Stimulated activated CD4-positive, alpha-beta T cell treated with anti-CD3 and anti-CD28 coated beads, Interleukin-1b, Interleukin-23, amount 100 ng/mL, for 48 hours (primary cell): ENCODE measurements at places on chromosomes 7 and 10.

DNA sequence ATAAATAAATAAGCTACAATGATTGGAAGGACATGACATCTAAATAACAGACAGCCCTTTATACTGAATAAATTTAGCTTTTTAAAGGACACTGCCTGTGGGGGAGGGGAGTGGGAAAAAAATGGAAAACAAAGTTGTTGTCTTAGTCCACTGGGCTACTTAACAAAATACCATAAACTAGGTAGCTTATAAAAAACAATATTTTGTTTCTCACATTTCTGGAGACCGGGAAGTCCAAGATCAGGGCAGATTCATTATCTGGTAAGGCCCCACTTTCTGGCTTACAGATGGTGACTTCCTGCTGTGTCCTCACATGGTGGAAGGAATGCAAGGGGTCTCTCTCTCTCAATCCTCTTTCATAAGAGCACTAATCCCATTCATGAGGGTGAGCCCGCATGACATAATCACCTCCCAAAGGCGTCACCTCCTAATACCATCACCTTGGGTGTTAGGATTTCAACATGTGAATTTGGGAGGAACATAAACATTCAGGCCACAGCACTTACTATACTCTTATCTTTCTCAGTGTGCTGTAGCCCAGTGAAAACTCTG, 43.0 kb downstream of the DNAJC12 start:
- no peak for DNase-seq

DNA sequence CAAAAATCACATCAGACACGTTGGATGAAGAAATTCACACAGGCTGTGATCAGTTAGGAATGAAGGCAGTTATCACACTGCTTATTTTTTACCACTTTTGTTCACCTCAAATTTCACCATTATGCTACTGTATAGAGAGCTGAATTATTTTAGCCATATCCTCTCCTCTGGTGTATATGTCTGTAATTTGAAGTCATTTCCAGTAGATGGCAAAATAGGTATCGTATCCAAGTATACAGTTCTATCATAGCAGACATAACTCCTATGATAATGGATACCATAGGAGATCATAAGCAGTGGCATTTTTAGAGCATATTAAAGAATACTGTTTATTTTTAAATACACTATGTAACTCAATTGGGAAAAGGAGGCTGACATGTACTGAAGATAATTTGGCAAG, 909.7 kb downstream of the DNAJB9 start:
- DNase-seq = no peak

DNA sequence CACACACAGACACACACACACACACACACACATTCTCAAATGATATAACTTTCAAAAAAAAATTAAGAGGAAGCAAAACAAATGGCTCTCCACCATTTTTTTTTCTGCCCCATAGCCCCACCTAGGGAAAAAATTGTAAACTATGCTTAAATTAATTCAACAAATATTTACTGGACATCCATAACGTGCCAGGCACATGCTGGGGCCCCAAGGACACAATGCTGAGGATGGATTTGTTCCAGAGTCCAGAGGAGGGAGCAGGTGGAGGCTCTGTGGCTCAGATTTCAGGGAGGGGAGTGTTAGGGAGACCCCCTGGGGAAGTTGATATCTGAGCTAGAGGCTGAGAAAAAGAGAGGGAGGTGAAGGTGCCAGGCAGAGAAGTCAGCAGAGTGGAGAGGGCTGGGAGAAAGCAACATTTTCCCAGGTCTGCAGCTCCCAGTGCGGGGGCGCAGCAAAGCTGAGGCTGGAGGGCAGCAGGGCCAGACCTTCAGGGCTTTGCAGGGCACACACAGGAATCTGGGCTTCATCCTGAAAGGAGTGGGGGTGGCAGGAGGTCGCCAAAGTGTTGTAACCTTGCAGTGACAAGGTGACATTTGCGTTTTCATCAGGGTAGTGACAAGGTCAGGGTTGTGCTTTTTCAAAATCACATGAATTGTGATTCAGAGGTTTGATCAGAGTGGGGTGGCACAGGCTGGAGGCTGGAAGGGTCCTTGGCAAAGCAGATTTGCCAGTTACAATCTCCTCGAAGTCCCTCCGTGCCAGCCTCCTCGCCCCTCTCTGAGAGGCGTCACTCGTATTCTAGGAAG, 261.6 kb downstream of the WDR11 start:
- DNase-seq = no peak

DNA sequence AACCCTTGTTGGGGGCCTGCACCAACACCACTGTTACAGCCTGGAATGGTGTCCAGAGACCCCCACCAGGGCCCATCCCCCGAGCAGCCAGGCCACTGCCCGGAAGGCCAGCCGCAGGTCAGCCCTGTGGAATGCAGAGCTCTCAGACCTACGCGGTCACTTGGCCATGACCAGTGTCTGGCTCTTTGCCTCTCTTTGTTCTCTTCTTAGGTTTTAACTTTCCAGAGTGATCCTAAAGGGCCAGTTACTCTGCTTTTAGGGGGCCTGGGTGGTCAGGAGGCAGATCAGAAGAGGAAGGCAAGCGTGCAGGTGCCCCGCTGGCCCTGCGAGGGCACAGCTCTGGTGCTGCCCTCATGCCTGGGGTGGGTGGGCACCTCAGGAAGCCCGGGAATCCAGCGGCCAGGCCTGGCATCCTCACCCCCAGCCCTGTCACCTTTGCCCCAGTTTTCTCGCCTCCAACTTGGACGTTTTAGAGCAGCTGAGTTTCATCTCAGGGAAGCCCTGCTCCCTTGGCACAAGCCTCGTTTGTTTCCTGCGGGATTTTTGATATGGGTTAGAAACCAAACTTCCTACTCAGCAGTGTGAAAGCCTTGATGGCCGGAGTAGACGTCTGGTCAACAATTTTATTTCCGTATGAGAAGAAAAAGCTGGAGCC, 62.5 kb upstream of the CHST15 start:
- no peak for DNase-seq

- no peak for DNase-seq
These were observed 181.0 kb upstream of the NPY start for GRCh38 chr7:24102988-24103387.
